AG08396 (cell line): ENCODE measurements at places on chromosomes 3 and 15.

DNA sequence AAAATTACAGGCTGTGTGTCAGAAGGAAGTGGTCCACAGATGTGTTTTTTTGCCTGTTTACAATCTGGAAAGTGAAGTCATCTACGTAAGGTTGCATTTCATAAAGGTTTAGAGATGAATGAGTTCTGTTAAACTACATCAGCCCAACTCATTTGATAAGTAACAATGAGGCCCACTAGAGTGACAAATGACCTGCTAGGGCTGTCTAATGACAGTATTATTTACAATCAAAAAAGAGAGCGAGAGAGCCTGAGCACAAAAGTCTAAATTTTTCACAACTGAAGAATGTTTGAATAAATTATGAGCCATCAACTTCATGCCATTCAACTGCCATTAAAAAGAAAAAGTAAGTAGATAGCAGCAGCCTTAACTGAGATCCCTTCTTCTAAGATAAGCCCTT lies 135.7 kb upstream of the TBL1XR1 start:
- DNase-seq = no peak

DNA sequence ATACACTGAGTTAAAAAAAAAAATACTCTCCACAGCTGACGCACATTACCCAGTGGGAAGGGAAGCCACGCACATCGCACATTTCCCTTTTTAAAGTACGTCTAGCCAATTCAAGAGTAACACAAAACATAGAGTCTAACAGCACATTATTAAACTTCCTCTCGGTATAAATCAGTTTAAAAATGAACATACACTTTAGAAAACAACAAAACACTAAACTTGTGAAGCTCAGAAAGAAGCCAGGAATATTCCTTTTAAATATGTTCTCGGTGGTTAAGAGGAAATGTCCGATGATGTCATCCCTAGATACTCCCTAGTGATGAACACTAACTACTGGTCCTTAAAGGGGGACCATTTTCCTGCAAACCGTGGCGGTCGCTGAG lies 721 bp downstream of the MYEF2 start:
- DNase-seq = peak; percentile 51

DNA sequence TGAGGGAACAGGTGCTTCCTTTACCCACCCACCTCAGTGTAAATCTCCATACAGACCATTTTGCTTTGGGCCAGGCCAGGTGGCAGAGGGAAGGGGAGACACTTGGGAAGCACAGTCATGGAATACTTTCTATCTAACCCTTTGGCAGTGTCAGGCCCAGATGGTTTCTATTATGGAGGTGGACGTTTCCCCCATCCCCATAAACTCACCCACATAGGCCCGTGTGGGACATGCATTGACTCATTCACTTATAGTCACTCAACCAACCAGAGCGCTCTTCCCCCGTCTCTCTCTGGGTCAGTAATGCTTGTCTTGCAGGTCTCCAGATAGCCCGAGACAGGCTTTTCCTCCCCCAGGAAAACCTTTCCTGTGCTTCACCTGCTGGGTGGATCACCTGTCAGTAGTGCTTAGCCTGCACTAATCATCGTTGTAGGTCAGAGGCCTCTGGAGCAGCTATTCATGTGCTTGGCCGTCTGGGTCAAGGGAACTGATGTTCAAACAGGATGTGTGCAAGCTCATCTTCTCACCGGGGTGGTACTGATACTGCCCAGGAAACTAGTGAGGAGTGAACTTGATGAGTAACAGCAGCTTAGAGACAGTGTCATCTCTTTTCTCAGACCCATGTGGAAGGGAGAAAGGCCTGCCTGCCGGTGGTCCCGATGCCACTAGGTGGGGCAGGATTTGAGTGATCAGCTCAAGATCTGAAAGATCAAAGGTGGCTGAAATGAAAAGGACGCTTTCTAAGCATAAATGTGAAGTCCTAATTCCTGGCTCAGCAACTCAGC lies 67.1 kb downstream of the CEMIP start:
- no peak for DNase-seq

DNA sequence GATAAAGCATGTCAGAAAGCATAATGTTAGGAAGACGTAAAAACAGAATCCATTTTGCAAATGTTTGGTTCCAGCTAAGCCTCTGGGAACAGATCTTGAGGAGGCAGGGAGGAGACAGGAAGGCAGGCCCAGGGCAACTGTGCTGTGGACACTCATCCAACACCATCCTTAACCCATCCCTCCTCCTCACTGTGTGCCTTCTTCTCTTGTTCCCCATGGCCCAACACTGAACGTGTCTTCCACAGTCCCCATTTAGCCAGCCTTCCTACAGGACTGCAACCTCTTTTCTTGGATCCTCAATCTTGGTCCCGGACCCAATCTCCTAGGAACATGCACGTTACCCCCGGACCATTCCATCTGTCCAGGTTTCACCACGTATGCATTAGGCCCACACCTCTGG lies 15.4 kb downstream of the C2CD4B start:
- no peak for DNase-seq

- DNase-seq = no peak
Measured at GRCh38 chr3:148190441-148190990, 507.2 kb upstream of the AGTR1 start.

DNA sequence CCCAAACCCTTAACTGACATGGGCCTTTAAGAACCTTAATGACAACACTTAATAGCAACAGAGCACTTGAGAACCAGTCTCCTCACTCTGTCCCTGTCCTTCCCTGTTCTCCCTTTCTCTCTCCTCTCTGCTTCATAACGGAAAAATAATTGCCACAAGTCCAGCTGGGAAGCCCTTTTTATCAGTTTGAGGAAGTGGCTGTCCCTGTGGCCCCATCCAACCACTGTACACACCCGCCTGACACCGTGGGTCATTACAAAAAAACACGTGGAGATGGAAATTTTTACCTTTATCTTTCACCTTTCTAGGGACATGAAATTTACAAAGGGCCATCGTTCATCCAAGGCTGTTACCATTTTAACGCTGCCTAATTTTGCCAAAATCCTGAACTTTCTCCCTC lies 49.9 kb downstream of the PGPEP1L start:
- DNase-seq = no peak

DNA sequence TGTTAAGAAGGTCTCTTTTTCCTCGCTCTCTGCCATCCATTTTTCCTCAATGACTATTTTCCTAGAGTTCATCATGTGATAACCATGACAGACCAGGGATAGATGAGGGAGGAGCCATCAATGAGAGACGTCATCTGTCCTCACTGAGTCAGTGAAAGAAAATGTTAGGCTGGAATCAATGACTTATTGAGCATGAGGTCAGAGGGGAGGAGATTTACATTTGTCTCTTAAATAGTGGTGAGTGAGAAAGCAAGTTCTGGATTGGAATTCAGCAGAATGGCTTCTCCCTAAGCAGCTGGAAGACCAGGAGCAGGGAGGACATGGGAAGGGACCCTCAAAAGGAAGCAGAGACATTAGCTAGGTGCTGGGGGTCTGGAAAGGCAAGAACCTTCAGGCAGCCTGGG lies 28.2 kb upstream of the USP3 start:
- peak; percentile 83 for DNase-seq

DNA sequence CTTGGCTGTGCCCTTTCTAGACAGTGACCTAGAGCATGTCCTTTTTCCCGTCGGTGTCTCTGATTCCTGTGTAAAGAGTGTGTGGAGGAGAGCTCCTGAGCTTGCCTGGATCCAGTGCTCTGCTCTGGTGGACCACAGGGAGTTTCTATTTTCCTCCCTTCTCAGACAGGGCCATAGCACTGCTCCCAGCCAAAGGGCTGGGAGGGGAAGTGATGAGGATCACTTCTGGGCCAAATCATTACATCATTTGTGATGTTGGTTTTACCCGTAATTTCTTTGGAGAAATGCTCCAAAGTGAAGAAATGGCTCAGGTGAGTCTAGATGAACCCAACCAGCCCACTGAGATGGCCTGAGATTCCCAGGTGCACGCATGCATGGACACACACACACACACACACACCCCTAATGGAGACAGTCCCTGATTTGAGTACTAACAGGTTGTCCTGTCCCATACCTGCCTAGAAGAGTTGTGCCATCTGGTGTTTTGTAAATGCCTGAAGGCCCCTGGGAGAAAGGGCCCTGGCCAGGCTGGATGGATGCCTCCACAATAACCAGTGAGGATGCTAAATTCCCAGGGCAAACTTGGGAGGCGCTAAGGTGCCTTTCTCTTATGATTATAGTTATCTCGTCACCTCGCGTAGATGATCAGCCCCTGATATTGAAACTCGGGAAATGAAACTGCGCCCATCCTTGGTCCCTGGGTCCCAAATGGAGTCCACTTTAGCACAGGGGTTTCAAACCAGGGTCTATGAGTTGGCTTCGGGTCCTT lies 86.9 kb downstream of the ASB7 start:
- peak; percentile 1 for DNase-seq

DNA sequence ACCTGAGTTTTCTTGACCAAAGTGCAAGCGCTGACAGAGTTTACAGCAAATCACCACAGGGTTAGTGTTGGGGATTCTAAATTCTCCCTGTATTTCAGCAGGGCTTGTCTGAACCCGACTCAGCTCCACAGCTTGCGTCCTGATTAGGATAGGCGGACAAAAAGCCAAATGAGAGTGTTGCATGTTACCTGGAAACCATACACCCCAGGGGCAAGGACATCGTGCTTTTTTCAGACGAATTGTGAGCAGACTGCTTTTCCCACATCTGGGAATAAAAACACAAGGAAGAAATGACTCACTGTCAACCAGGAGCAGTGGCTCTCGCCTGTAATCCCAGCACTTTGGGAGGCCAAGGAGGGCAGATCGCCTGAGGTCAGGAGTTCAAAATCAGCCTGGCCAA lies 3.0 kb downstream of the DZIP1L start:
- DNase-seq = no peak

DNA sequence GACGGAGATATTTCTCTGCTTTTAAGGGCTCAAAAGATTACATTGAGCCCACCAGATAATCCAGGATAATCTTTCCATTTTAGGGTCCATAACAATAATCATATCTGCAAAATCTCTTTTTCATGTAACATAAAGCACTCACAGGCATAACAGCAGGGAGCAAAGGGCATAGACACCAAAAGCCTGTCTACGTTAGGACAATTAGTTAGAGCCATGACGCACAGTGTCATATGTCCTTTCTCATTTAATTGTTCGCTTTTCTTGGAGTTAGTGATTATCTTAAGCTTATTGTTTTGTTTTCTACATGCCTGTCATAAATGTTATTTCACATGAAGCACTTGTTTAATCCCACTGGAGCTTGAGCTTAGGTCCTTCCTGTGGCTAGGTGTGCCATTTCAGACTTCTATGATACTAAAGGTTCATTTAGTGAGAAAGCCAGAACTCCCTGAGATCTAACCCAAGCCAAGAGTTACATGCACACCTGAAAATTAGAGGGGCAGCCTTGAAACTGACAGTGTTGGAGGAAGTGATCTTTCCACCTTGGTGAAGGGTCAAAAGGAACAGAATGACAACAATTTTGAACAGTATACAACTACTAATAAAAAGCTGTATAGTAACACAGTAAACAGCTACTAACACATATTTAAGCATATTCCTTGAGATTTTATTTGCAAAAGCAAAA lies 11.7 kb upstream of the HHATL start:
- DNase-seq = no peak

- no peak for DNase-seq
Measured at GRCh38 chr3:15261274-15261673, 55.2 kb downstream of the CAPN7 start.

DNA sequence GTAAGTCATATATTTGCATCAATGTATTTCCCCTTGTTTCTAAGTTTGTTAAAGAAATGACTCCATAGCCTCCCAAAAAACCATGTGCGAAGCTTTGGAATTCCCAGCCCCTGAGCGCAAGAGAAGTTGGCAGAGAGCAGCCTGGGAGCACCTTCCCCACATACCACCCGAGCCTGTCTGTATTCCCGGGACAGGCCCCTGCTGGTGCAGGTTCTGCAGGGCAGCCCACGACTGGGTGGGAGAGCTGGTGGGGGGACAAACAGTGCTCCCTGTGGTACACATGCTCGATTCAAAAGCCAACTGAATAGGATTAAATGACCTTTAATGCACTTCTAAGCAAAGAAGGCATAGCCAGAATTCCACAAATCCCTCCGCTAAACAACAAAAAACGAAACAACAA lies 74.6 kb upstream of the SNRPA1 start:
- no peak for DNase-seq

- DNase-seq = no peak
Measured at GRCh38 chr15:76035593-76035992, 23.4 kb upstream of the NRG4 start.

GRCh38 chr3:32457971-32458471 lies 44.6 kb downstream of the CMTM6 start:
- DNase-seq = no peak

GRCh38 chr15:75532413-75533250 lies 46.5 kb downstream of the PTPN9 start:
- peak; percentile 59 for DNase-seq

GRCh38 chr15:65391732-65392131 lies 13.9 kb upstream of the IGDCC3 start:
- no peak for DNase-seq

- DNase-seq = no peak
Measured at GRCh38 chr15:98815207-98815606, 166.9 kb downstream of the IGF1R start.
